ENCODE measurements at places on chromosomes 1 and 21. TPM values are rescaled to one million over a fixed set of nuclear protein-coding genes. Genes with fewer than 3 reads are reported as not detected.
A peak's percentile ranks its signal among the peaks of the same experiment; 100 is the strongest.

SCAMP3 gene
- 132 TPM for total RNA-seq

TTC39A gene
- 0.52 TPM for total RNA-seq

GRCh38 chr1:81174052-81174451, 626.7 kb upstream of the ADGRL2 start:
- peak; percentile 4 for DNase-seq

GRCh38 chr1:35809114-35810095, 1.6 kb downstream of the AGO4 start:
- no peak for DNase-seq

DNA sequence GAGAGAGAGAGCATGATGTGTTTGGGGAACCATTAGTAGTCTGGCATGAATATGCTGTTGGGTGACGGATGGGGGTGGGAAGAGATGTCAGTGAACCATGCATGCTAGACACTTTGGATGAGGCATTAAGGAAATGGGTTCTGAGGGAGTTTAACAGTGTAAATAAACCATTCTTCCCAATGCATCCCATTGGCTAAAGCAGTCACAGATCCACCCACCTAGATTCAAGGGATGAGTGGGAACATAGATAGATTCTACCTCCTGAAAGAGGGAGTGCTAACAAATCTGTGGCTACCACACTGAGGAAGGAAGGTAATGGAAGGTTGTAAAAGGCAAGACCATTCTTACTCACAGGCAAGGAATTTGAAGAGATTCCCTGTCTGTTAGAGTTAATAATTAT, 129.8 kb upstream of the CACNA1E start:
- DNase-seq: no peak

DNA sequence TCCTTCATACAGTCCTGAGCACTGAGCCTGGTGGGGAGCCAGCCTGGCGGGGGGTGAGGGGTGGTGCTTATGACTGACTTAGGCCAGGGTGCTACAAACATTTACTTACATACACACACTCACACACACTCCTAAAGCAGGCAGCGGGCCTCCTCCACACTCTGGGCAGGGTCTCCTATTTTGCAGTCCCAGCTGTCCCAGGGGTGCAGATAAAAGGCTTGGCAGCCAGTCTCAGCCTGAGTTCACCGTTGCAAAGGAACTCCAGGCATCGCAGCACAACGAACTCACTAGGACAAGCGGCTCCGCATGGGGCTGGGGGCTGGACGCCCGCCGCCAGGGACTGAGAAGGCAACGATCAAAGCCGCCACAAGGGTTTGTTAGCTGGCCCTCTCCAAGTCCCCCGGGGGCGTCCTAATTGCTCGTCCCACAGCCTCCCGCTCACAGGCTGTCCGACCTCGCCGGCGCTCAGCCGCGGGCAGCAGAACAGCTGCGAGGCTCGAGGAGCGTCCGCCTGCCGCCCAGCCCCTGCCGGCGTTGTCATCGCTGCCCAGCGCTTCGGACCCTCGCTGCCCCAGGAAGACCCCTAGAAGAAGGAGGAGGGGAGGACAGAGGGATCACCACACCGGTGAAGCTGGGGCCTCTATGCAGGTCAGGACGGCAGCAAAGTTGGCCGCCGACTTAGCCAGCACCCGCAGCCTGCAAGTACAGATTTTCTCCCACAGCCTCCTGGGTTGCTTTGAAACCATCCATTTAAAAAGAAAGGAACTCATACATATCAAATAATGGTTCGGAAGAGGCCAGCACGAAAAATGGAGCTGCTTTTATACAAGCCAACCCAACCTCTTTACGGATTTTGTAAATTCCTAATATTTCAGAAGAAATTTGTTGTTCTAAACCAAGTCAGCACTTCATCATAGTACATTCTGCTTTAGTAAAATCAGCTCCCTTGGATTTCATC, 6.2 kb downstream of the BARHL2 start:
- no peak for DNase-seq

DNA sequence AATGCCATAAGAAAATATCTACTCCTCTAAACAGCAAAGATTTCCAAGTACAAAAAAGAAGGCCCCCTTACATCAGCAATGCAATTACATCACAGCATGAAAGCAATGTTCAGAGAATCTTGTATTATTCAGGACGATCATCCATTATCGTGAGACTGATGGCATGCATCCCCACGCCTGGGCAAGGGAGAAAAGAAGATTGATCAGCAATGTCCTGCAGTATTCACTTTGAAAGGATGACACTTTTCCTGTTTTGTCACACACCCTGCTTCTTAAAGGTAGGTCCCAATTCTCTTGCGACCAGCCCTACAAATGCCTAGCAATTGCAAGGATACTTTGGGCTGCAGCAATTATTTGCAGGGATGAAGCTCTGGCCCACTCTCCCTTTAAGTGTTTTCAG, 108.7 kb downstream of the TOMM20 start:
- DNase-seq: no peak

GRCh38 chr1:175840787-175841186, 97.4 kb upstream of the TNR start:
- no peak for DNase-seq

DNA sequence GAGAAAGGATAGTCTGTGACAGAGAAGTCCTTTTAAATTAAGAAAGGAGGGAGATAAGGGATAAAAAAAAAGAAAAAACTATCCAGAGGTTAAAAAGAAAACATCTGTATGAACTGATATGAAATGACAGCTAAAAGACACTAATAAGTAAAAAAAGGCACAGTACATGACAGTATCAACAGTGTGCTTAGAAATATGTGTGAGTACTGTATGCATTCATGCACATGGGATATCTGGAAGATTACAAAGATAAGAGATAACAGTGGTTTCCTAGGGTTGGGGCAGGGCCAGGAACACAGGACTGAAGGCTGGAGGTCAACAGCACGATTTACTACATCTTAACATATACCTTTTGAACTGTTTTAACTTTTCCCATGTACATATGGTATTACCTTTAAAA, 13.3 kb downstream of the PTP4A2 start:
- DNase-seq: no peak

Data from HFFc6 (cell line).